NB4 (cell line): ENCODE measurements at places on chromosomes 6 and 20.

- DNase-seq, result no peak
Observed at GRCh38 chr6:68447112-68447511, 188.0 kb upstream of the ADGRB3 start.

- no peak for DNase-seq
Observed at GRCh38 chr20:19497064-19497463, 261.0 kb upstream of the RIN2 start.

- no peak for DNase-seq
Observed at GRCh38 chr20:62624719-62625453, 17.4 kb upstream of the SLCO4A1 start.

GRCh38 chr6:11258260-11259237, 26.1 kb upstream of the NEDD9 start:
- peak; percentile 14 for DNase-seq

- no peak for DNase-seq
Observed at GRCh38 chr6:122154155-122154554, 245.3 kb upstream of the HSF2 start.

DNA sequence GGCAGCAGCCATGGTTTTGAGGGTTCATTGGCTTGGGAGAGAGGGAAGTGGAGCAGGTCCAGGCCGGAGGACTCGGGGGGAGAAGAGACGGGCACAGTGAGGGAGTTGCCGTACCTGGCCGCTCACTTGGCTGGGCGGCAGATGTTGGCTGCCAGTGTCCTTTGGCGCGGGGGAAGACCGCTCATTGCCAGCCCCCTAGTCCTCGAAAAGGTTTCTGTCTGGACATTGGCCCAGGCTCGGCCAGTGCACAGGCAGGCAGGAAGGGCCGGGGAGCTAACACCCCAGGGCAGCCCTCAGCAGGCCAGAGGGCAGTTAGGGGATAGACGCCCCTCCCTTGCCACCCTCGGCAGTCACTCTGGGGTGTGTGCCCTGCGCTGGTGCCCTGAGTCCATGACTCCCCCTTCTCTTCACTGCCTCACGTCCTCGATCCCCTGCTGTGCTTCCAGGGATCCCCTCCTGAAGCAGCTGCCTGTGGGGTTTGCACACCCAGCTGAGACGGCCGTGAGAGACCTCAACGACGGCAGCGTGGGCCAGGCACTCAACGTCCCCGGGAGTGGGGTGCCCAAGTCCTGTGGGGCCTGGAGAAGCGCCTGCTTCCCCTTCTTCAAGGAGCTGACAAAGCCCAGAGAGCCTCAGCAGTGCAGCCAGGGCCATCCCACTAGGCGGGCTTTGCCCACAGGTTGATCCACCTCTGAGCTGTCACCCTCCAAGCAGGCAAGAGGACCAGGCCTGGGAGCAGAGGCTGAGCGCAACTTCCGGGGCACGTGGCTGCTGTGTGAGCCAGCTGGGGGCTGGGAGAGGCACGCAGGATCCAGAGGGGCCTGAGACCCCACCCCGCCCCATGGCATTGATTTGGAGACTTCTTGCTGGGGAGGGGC, 20.4 kb downstream of the RBM38 start:
- DNase-seq, result no peak

GRCh38 chr6:8392569-8392968, 42.8 kb downstream of the SLC35B3 start:
- DNase-seq, result peak; percentile 71

DNA sequence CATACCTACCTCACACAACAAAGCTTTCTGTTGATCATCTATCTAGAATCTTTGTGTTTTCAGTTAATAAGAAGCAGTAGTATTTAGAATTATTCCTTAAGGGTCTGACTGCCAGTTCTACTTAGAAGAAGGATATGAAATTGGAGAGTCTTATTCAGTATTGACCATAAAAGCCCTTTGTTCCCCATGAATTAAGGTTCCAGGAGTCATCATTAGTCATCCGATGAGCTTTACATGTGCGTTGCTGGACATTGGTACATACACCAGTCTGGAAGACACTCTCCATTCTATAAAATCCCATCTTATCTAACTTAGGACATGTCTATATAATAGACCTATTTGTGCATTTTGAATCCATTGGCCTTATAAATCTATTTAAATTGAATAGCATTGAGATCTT, 34.4 kb upstream of the RNF217 start:
- no peak for DNase-seq

DNA sequence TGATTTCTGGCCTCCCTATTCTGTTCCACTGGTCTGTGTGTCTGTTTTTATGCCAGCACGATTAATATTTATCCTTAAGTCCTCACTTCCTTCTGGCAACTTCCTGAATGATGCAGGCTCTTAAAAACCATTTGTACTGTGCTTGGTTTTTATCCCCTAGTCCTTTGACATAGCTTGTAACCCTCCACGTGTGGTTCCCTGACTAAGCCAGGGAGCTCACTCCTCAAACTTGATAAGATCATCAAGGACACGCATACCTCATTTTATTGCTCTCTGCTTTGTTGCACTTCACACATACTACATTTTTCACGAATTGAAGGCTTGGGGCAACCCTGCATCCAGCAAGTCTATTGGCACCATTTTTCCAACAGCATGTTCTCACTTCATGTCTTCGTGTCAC, 166.4 kb upstream of the UST start:
- no peak for DNase-seq

GRCh38 chr6:82910395-82910794, 155.2 kb downstream of the UBE3D start:
- DNase-seq, result no peak

GRCh38 chr20:17488916-17489600, 42.1 kb downstream of the BFSP1 start:
- no peak for DNase-seq

DNA sequence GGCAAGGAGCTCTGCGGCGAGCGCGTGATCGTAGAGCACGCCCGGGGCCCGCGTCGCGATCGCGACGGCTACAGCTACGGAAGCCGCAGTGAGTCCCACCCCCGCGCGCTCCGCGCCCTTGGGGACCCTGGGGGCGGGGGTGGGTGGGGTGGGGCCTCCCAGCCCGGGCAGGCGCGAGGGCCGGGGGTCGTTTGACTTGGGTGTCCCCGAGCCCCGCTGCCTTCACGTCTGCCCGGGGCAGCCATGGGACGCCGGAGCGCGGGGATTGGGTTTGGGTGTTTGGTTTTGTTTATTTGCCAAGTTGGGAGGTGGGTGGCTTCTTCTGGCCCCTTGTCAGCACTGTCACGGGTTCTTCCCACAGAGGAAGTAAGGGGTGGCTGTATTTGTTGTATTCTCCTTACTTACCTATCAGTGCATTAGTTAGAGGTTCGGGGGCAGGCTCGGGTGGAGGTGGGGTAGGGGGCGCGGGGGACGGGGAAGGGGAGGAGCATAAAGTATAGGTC, 777 bp downstream of the SRSF6 start:
- DNase-seq, result no peak

DNA sequence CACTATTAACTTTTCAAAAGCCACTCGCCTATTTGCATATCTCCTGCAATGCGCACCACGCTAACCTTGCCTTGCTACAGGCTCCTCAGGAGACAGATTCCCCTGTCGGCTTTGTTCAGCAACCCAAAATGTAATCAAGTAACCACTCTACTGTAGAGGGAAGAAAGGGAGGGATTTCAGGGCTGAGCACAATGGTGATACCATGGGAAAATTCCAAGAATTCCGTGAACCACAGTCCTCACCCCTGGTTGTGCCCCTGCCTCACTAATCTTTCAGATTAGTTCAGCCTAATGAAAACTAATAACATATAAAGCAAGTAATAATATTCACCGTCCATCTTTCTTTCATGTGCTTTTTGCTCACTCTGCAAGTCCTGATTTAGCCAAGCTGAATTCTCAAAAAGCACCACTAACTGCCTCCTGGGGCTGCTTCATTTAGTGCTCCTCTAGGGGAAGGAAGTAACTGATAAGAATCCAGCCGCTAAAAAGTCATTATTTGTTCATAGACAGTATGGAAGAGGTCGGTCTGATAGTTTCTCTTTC, 6.6 kb downstream of the CITED2 start:
- peak; percentile 69 for DNase-seq

- no peak for DNase-seq
Observed at GRCh38 chr6:143619824-143620401, 57.9 kb upstream of the PHACTR2 start.
